ENCODE measurements at places on chromosomes 11 and 22. TPM values are rescaled to one million over a fixed set of nuclear protein-coding genes. Genes with fewer than 3 reads are reported as not detected.

- H3K36me3 ChIP-seq, result no peaks in the 10 kb centered on the region
- no peaks in the 10 kb centered on the region for H3K27me3 ChIP-seq
- H3K27ac ChIP-seq, result peak overlapping the region; percentile 82
- H3K4me1 ChIP-seq, result peaks cover 14% of the 10 kb centered on the region
Measured at GRCh38 chr22:46027211-46028105, 50.5 kb upstream of the WNT7B start.

- peaks cover 94% of the 10 kb centered on the region for H3K4me1 ChIP-seq
- peak overlapping the region; percentile 20 for H3K4me3 ChIP-seq
- no peak for DNase-seq
- H3K27me3 ChIP-seq, result no peaks in the 10 kb centered on the region
- peak overlapping the region; percentile 95 for H3K27ac ChIP-seq
- no peaks in the 10 kb centered on the region for H3K36me3 ChIP-seq
Measured at GRCh38 chr11:75347781-75348566, 3.5 kb downstream of the ARRB1 start.

GRCh38 chr11:60959431-60959830, 7.5 kb upstream of the SLC15A3 start:
- H3K4me3 ChIP-seq, result no peak overlapping the region
- H3K36me3 ChIP-seq, result no peaks in the 10 kb centered on the region
- no peak for DNase-seq

GRCh38 chr22:22460635-22461034, 47.9 kb downstream of the ZNF280B start:
- H3K36me3 ChIP-seq, result no peaks in the 10 kb centered on the region
- no peaks in the 10 kb centered on the region for H3K27me3 ChIP-seq
- H3K27ac ChIP-seq, result no peak overlapping the region
- H3K4me3 ChIP-seq, result no peak overlapping the region
- H3K4me1 ChIP-seq, result no peaks in the 10 kb centered on the region

DNA sequence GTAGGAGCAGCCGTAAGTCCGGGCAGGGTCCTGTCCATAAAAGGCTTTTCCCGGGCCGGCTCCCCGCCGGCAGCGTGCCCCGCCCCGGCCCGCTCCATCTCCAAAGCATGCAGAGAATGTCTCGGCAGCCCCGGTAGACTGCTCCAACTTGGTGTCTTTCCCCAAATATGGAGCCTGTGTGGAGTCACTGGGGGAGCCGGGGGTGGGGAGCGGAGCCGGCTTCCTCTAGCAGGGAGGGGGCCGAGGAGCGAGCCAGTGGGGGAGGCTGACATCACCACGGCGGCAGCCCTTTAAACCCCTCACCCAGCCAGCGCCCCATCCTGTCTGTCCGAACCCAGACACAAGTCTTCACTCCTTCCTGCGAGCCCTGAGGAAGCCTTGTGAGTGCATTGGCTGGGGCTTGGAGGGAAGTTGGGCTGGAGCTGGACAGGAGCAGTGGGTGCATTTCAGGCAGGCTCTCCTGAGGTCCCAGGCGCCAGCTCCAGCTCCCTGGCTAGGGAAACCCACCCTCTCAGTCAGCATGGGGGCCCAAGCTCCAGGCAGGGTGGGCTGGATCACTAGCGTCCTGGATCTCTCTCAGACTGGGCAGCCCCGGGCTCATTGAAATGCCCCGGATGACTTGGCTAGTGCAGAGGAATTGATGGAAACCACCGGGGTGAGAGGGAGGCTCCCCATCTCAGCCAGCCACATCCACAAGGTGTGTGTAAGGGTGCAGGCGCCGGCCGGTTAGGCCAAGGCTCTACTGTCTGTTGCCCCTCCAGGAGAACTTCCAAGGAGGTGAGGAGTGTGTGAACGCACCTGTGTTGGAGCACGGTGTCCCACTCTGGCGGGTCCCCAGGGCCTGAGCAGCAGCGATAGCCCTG, at the start of gene TAGLN:
Gene TAGLN, plus strand, starts transcription at position 318 of the 863 bp plus-strand sequence. CDS start 3,644 bp downstream, outside the sequence.
- H3K27me3 ChIP-seq, result no peaks in the 10 kb centered on the region
- peaks cover 30% of the 10 kb centered on the region for H3K4me1 ChIP-seq
- DNase-seq, result peak; percentile 92
- peak within 1 kb of the TSS; percentile 78 for H3K27ac ChIP-seq

Gene NXPE1
- total RNA-seq, result not detected

Data from upper lobe of left lung (tissue), 6 donors.